Neural crest cell (in vitro differentiated cells): ENCODE measurements at places on chromosomes 7 and 10. TPM values are rescaled to one million over a fixed set of nuclear protein-coding genes. Genes with fewer than 3 reads are reported as not detected.

NYAP1 gene
- 4.8 and 5.2 TPM in 2 replicates for total RNA-seq

SMO gene
- 104 and 119 TPM in 2 replicates for total RNA-seq

HYAL4 gene
- not detected in 2 replicates for total RNA-seq

OLAH gene
- not detected in 2 replicates for total RNA-seq

- no peak for DNase-seq
- peaks cover 4% of the 10 kb centered on the region for H3K27me3 ChIP-seq
- no peak overlapping the region for H3K4me3 ChIP-seq
- H3K36me3 ChIP-seq: no peaks in the 10 kb centered on the region
- H3K4me1 ChIP-seq: no peaks in the 10 kb centered on the region
These were observed 188.4 kb downstream of the PPP1R3A start for GRCh38 chr7:113730309-113730955.

DNA sequence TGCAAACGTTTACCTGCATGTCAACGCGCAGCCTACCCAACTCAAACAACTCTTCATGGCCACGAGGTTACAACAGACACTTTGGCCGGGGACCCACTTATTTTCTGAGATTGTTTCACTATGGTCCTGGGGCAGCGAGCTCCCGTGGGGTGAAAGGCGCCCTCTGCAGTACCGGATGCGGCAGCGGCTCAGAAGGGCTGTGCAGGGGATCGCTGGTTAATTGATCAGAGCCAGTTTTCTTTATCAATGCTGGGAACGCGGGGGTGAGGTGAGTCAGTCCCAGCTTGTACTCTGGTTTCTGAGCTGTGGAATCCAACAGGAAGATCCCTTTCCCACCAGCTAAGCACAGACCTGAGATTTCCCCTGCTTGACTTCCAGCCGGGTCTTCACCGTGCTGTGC, 366.5 kb upstream of the KLF6 start:
- no peak for DNase-seq
- no peak overlapping the region for H3K4me3 ChIP-seq
- peaks cover 12% of the 10 kb centered on the region for H3K4me1 ChIP-seq
- H3K27ac ChIP-seq: no peak overlapping the region
- H3K27me3 ChIP-seq: no peaks in the 10 kb centered on the region

DNA sequence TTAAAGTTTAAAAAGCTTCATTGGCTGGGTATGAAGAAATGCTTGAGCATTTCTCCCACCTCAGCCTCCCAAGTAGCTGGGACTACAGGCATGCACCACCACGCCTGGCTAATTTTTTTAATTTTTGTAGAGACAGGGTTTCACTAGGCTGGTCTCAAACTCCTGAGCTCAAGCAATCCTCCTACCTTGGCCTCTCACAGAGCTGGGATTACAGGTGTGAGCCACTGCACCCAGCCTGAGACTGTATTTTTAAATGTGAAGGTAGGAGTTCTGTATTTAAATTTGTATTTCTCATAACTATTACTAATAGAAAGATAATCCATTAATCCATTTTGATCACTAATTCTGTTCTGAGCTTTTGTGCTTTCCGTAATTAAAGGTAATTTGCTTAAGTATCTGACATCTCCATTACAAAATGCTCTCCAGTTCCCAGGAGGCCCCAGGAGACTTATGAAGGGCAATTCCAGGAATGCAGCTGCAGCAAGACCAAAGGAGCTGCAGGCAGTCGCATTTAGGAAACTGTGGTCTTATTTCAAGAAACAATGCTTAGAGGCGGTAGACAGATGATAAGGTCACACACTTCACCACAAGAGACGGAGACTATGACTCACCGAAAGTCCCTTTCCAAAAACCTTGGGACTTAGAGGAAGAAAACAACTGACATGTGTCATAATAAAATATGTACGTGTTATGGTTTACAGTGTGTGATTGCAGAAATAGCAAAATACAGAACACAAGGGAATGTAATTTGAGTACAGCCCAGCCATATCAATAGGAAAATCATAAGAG, 23.3 kb downstream of the YAE1 start:
- DNase-seq: no peak
- H3K27me3 ChIP-seq: no peaks in the 10 kb centered on the region
- no peak overlapping the region for H3K27ac ChIP-seq

- peaks cover 21% of the 10 kb centered on the region for H3K4me1 ChIP-seq
- peak overlapping the region; percentile 68 for H3K27ac ChIP-seq
- no peaks in the 10 kb centered on the region for H3K27me3 ChIP-seq
- DNase-seq: peak; percentile 7
- H3K36me3 ChIP-seq: peaks cover under 1% of the 10 kb centered on the region
These were observed 183.0 kb upstream of the ANK3 start for GRCh38 chr10:60572511-60573194.

DNA sequence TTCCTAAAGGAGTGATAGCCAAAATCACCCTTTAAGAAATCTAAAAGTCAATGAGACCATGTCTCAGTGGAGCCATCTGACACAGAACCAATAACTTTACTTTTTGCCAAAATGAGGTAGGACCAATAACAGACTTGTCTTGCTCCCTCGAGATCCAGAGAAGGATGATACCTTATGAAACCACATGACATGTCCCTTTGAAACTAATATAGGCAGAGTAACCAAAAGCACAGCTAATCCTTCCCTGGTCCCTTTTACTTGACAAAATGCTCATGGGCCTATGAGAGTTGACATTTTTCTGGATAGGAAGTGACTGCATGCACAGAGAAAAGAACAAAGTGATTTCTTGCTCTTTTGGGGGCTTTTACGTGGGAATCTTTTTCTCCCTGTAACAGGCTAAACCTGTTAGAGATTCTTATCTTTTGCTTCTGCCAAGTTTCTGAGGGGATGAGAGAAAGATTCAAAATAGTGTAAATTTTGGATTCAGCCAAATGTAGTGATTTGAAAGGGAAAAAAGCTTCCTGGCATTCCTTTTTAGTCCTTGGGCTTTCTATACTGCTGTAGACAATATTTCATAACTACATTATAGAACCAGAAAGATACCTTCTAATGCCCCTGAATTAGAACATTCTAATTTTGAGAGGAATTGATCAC, 87.6 kb downstream of the ARMH3 start:
- peaks cover 7% of the 10 kb centered on the region for H3K4me1 ChIP-seq
- peaks cover 6% of the 10 kb centered on the region for H3K36me3 ChIP-seq
- H3K4me3 ChIP-seq: no peak overlapping the region
- DNase-seq: no peak

- peaks cover 14% of the 10 kb centered on the region for H3K4me1 ChIP-seq
- DNase-seq: no peak
- H3K4me3 ChIP-seq: no peak overlapping the region
- peaks cover 13% of the 10 kb centered on the region for H3K36me3 ChIP-seq
- H3K27me3 ChIP-seq: no peaks in the 10 kb centered on the region
These were observed 421.4 kb downstream of the GALNT17 start for GRCh38 chr7:71553306-71553705.

- peaks cover 14% of the 10 kb centered on the region for H3K27me3 ChIP-seq
- H3K36me3 ChIP-seq: no peaks in the 10 kb centered on the region
- no peaks in the 10 kb centered on the region for H3K4me1 ChIP-seq
- H3K4me3 ChIP-seq: no peak overlapping the region
- no peak overlapping the region for H3K27ac ChIP-seq
These were observed 23.4 kb upstream of the FAM170B start for GRCh38 chr10:49157229-49157628.
